ENCODE measurements at places on chromosomes 6 and 20. TPM values are rescaled to one million over a fixed set of nuclear protein-coding genes. Genes with fewer than 3 reads are reported as not detected.

- DNase-seq = no peak
Measured at GRCh38 chr6:124027392-124027791, 223.7 kb downstream of the NKAIN2 start.

DNA sequence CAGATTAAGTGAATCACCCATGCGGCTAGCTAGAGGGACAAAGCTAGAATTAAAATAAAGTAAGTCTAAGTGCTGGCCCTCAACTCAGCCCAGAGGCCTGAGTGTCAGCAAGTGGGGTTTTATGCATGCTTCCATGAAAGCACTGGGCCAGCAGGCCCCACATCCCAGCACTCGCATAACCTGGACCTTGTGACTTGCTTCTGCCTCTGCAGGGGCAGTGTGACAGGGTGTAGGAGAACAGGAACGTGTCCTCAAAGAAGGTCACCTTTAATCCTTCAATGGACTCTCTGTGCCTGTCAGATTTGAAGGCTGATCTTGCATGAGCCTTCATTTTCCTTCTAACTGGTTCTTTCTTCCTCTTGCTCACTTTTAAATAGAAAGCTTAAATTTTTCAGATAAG lies 183.4 kb downstream of the ALDH8A1 start:
- no peak for DNase-seq

GRCh38 chr6:152697634-152698033 lies at the start of gene MYCT1:
Gene MYCT1, plus strand, starts transcription at chr6:152697897. Its CDS starts 6 bp downstream, at chr6:152697903.
- no peak for DNase-seq

- no peak for DNase-seq
Measured at GRCh38 chr6:3715285-3715684, 36.2 kb downstream of the PXDC1 start.

- DNase-seq = no peak
Measured at GRCh38 chr6:145003145-145003544, 718.0 kb downstream of the UTRN start.

GRCh38 chr20:53321596-53321995 lies 272.0 kb downstream of the ZNF217 start:
- DNase-seq = no peak

GRCh38 chr6:40997234-40997957 lies 41.6 kb downstream of the UNC5CL start:
- DNase-seq = no peak

DNA sequence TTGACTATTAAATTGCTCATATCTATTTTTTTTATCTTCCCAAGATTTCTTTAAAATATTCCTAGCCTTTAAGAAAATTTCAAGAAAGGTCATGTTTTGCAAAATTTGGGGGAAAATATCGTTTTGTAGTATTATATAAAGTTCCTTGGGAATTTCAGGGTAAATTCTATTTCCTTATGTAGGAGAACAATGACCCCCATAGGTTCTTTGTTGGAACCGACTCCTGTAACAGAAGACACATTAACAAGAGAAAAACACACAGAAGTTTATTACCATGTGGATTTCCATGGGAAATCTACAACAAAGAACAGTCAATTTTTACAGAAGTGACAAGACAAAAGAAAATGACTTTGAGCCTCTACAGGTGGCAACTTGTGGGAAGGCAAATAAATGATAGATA lies 68.1 kb downstream of the ADGB start:
- DNase-seq = no peak

DNA sequence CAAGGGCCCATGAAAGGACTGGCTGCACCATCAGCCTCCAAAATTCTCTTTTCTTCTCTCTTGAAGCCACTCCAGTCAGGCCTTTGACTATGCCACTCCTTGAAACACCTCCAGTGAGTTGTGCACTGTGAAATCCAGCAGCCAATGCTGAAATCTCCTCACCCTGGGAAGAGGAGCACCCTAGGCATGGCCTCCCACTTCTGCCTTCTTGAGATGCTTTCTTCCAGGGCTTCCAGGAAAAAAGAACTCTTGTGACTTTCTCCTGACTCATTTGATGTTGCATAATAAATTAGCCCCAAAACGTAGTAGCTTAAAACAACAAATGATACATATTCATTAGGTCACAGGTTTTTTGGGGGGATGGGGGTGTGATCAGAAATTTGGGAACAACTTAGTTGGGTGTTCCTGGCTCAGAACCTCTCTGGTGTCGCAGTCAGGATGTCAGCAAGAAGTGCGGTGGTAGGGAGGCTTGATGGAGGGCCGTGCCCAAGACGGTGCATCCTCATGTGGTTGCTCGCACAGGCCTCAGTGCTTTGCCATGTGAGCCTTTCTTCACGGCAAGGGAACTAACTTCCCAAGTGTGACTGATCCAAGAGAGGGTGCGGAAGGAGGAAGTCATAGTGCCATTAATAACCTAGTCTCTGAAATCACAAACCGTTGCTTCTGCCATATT lies 12.1 kb downstream of the NCR2 start:
- no peak for DNase-seq

DNA sequence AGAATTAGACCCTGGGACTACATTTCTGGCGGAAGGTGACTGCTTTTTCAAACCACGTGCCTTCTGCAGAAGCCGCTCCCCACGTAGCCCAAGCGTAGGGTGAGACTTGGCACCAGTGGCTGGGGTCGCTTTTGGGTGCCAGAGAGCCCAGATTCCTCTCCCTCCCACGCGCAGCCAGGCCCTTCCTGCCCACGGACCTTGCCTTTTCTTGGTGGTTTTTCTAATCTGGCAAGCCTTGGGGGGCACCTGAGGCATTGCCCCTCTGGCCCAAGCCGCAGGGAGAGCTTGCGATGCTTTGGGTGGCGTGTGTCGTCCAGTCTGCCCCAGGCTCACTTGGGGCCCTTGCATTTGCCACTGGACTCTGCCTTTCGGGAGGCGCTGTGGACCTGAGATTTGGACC lies 3.3 kb downstream of the SLCO4A1 start:
- no peak for DNase-seq

DNA sequence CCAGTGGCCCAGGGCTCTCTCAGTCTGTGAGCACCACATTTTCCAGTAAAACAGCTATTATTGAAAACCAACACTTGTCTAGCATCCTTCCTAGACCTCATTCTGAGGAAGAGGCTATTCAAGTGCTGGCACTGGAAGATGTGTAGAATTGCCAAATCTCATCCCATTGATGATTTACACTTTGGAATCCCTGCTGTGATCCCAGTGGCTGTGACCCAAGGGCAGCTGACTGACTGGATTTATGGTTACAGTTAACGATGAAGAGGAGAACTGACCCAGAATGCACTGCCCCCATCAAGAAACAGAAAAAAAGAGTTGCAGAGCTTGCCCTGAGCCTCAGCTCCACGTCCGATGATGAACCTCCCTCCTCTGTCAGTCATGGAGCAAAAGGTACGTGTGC lies 2.4 kb downstream of the CMTR1 start:
- DNase-seq = no peak

DNA sequence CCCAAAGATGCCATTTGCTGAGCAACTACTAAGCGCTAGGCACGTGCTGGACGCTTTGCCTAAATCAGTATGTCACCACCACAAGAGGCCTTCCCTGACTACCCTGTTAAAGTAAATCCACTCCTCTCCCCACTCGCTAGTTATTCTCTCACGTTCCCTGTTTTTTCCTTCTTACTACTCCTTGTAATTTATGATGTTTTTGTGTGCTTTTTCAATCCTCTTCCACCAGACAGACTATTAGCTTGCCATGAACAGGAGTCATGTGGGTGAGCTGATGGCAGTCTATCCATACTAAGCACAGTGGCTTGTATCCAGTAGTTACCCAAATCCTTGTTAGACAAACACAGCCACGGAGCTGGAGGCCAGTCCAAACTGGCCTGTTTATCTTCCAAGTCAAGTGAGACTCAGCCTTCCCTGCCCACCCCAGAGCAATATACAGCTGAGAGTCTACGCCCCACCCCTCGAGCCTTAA lies 41.2 kb downstream of the C6orf132 start:
- no peak for DNase-seq

DNA sequence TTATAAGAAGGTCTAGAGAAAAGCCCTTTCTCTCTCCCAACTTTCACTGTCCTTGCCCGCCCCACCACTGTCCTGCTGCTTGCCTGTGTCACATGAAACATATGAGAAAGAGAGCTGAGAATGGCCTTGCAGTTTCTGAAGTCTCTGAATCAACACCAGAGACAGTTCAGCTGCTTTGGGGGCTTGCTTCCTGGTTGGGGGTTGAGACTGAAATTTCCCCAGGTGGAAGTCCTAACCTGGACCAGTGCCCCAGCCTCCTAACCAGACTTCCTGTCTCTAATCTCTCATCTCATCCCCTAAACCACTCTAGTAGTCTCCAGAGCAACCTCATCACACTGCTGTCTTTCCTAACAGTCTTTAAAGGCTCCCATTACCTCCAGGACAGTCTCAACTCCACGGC lies 10.7 kb downstream of the TRAM2 start:
- DNase-seq = no peak

HTR1E gene
- total RNA-seq = 6.7 TPM

TBCC gene
- total RNA-seq = 25.1 TPM

PKIB gene
- total RNA-seq = 2.7 TPM

ADGRF5 gene
- total RNA-seq = 32.9 TPM

ABCF1 gene
- 40.9 TPM for total RNA-seq

SNRPB gene
- 41.0 TPM for total RNA-seq

TREM1 gene
- not detected for total RNA-seq

AIF1 gene
- total RNA-seq = 10.6 TPM

PMEPA1 gene
- 42.5 TPM for total RNA-seq

MUC21 gene
- total RNA-seq = not detected
